ENCODE measurements at places on chromosomes 5 and 9.

- no peak for DNase-seq
Observed at GRCh38 chr5:134175921-134176510, 734 bp downstream of the SKP1 start.

DNA sequence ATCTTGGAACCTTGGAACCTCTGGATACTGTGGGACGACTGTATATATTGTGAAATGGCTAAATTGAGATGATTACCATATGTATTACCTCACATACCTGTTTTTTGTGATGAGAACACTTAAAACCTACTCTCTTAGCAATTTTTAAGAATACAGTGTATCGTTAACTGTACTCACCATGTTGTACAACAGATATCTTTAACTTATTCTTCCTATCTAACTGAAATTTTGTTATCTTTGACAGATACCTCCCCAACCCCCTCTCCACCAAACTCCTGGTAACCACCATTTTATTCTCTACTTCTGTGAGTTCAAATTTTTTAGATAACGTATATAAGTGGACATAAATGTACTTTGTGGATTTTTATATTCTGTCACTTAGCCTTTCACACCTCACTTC lies 126.5 kb downstream of the ZCCHC7 start:
- no peak for DNase-seq

GRCh38 chr9:115946530-115946929 lies 207.1 kb upstream of the PAPPA start:
- DNase-seq: no peak

GRCh38 chr5:151496041-151496484 lies 48.7 kb downstream of the SLC36A1 start:
- DNase-seq: no peak

- DNase-seq: no peak
Observed at GRCh38 chr9:127977884-127978647, 2.7 kb downstream of the EEIG1 start.

GRCh38 chr9:117073071-117073470 lies 341.8 kb downstream of the ASTN2 start:
- DNase-seq: no peak

GRCh38 chr5:149273237-149273636 lies 1.6 kb downstream of the AFAP1L1 start:
- DNase-seq: no peak

DNA sequence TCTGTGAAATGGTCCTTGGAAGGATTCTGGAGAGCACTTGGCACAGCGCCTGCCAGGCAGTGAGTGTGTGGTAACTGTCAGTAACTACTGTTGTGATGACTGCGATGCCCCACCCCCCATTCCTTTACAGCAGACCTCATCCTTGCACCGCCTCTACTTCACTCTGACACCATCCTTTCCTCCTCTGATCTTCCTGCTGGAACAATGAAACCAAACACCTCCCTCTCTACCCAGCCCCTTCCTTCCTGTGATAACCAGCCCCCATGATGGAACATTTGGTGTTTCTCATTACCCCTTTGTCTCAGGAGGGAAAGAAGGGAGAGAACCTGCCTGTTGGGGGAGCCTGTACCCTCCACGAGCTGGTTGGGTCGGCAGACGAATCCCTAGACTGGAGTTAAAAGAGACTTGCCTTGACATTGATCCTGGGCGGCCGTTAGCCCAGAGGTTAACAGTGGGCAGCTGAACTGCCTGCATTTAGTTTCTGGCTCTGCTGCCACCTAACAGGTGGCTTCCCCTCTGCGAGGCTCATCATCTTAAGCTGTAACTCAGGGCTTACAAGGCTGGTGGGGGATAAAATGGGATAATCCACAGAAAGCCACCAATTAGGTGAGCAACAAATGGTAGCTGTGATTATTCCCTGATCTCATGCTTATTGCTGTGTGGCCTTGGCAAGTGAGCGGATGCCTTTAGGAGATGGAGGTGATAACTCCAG lies 34.2 kb upstream of the GRPEL2 start:
- no peak for DNase-seq

DNA sequence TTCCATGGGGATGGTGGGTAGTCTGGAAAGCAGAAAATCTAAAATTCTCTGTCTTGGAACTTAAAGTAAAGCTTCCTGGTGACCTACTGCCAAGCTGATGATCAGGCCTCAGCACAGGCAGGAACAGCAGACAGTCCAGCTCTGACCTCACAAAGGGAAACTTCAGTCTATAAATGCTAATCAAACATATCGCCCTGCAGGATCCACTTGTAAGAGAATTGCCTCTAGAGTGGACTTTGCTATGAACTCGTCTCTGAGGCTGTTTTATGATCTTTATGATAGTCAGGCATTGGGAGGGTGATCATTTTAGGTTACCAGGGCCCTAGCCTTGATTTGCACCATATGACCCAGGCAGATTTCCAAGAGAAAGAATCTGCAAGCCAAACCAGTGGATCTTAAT lies 67.6 kb upstream of the SELENOP start:
- no peak for DNase-seq

DNA sequence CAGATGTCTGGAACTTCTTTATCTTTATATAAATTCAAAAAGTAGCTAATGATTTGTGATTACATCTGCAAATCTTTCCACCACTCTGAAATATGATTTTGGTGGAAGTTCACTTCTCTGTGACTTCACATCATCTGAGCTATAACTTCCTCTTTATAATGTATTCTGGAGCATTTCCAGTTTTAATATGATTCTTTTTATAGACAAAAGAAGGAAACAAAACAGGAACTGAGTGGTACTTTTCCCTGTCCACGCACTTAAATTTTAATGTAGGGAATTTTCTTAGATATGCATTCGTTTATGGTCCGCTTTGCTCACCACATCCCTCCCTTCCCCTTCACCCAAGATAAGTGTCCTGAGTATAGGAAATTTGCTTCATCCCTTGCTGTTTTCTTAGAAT lies 333.5 kb downstream of the CHSY3 start:
- DNase-seq: no peak

- DNase-seq: no peak
Observed at GRCh38 chr5:54492178-54492577, 25.4 kb upstream of the SNX18 start.

DNA sequence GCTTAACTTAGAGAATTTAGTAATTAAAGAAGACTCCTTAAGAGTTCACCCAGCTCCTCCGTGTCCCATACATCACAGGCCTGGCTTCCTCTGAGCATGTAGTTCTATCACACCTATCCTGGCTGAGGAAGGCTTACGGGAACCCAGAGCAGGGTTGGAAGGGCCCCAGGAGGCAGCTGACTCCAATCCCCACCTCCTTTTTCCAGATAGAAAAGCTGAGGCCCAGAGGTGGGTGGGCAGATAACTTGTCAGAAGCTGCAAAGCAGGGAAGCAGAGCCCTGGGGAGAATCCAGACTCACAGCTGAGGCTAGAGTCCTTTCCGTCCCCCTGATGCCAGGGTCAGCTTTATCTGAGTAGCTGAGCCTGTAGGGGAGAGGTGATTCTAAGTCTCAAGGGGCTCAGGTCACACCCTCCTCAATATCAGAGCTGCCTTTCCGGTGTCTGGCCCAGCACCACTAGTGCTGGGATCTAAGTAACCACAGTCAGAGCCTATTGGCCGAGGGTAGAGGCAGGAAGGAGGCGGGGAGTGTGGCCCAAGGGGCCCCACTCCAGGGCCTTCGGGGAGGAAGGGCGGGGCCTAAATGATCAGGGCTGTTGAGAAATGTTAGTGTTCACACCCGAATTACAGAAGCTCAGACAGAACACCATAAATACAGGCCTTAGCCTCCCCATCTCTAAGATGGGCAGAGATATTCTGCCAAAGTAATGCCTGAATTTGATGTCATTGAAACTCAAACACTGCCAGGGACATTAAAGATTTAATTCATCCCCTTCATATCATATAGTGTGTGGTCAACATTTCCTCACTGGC lies 9.9 kb downstream of the CCDC69 start:
- DNase-seq: peak; percentile 66

GRCh38 chr5:75909223-75909622 lies 174.0 kb upstream of the SV2C start:
- no peak for DNase-seq

DNA sequence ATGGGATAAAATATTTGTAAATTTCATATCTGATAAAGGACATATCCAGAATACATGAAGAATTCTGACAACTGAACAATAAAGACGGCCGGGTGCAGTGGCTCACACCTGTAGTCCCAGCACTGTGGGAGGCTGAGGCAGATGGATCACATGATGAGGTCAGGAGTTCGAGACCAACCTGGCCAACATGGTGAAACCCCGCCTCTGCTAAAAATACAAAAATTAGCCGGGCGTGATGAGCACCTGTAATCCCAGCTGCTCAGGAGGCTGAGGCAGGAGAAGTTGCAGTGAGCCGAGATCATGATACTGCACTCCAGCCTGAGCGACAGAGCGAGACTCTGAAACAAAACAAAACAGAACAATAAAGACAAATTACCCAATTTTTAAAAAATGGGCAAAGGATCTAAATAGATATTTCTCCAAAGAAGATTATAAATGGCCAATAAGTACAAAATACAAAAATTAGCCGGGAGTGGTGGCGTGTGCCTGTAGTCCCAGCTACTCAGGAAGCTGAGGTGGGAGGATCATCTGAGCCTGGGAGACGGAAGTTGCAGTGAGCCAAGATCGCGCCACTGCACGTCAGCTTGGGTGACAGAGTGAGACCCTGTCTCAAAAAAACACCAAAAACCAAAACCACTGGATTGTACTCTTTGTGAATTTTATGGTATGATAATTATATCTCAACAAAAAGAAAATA lies 9.6 kb upstream of the NSD1 start:
- DNase-seq: no peak

- DNase-seq: no peak
Observed at GRCh38 chr5:41656597-41656996, 146.2 kb upstream of the PLCXD3 start.

- DNase-seq: no peak
Observed at GRCh38 chr9:129166623-129167557, 11.2 kb downstream of the IER5L start.

DNA sequence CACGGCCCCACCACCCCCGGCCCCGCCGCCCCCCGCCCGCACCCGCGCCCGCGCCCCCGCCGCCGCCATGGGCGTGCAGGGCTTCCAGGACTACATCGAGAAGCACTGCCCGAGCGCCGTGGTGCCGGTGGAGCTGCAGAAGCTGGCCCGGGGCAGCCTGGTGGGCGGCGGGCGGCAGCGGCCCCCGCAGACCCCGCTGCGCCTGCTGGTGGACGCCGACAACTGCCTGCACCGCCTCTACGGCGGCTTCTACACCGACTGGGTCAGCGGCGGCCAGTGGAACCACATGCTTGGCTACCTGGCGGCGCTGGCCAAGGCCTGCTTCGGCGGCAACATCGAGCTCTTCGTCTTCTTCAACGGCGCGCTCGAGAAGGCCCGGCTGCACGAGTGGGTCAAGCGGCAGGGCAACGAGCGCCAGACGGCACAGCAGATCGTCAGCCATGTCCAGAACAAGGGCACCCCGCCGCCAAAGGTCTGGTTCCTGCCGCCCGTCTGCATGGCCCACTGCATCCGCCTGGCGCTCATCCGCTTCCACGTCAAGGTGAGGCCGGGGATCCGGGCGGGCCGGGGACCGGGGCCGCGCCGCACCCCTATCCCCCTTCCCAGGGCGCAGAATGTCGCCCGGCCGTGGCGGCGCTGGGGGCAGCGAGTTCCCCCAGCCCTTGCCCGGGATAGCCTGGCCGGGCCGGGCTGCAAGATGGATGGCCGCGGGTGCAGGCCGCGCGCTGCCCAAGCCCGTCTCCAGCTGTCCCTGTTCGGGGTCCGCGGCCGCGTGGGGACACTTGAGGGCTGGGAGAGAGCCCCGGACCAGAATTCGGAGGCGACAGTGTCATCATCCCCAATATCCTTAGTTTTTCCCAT lies 594 bp downstream of the FAM120A start:
- DNase-seq: peak; percentile 32

GRCh38 chr5:149904977-149905376 lies 39.6 kb downstream of the PDE6A start:
- DNase-seq: no peak

GRCh38 chr5:124538191-124538590 lies 208.2 kb downstream of the ZNF608 start:
- DNase-seq: no peak

DNA sequence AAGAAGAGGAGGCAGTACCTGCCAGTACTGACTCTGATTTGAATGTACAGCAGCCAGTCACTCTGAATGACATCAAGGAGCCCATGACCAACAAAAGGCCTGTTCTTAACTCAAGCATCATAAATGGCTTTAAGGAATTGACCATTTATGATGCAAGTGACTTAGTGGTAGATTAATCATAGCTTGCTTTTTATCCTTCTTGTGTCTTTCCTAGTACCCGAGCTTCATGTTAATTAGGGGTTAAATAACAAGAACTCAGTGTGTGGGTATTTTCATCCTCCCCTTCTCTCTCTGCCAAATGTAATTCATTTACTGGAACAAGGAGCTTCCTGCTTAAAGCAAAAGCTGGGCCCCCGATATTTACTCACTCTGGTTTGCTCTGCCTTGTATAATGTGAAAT lies 146.5 kb downstream of the UNC13B start:
- no peak for DNase-seq

GRCh38 chr9:106953174-106953573 lies 90.2 kb downstream of the ZNF462 start:
- no peak for DNase-seq

DNA sequence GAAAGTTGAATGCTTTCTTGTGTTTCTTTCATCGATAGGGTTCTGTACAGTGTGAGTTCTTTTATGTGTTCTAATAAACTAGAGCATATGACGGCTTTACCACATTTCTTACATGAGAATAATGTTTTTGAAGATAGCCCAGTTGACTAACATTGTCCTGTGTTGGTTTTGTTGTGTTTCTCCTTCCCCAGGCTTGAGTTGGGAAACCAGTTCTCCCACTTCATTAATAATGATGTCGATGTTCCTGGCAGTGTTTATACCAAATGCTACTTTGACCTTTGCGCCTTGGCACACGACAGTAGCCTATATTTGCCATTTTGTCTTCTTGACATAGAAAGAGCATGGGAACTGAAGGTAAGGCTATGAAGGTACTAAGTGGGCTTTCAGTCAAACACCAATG lies 14.4 kb upstream of the ZNF782 start:
- DNase-seq: no peak

GRCh38 chr5:140131967-140132409 lies 6.3 kb downstream of the IGIP start:
- DNase-seq: no peak

- no peak for DNase-seq
Observed at GRCh38 chr9:131503626-131504465, 1.1 kb downstream of the POMT1 start.

- no peak for DNase-seq
Observed at GRCh38 chr5:133372293-133372937, 239.9 kb downstream of the FSTL4 start.

GRCh38 chr9:5750569-5750968 lies 82.3 kb downstream of the ERMP1 start:
- no peak for DNase-seq

- no peak for DNase-seq
Observed at GRCh38 chr9:122453677-122454135, 24.0 kb downstream of the OR1J1 start.

- DNase-seq: no peak
Observed at GRCh38 chr9:92100237-92100911, 14.8 kb downstream of the SPTLC1 start.

GRCh38 chr5:17802256-17802655 lies 168.0 kb downstream of the TAF11L14 start:
- DNase-seq: no peak

Measured in GM12891 (cell line).